NCI-H1092 (cell line): ENCODE measurements at places on chromosomes 5 and 9.

DNA sequence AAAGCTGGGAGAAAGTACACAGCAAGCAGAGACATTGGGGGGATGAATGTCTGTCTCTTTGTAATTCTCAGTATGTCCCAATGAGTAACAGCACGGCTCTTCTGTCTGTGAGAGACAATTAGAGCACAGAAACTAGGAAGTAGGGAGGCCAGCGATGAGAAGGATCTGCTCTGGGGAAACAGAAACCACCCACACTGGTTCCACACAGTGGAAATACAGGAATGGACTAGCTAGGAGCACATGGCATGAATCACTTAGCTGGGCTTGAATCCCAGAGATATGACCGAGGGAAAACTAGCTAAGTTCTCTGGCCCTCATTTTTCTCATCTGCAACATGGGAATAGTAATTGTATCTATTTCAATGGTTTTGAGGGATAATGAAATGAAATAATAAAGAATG is 895.9 kb downstream of the TLE4 start:
- no peak for DNase-seq

DNA sequence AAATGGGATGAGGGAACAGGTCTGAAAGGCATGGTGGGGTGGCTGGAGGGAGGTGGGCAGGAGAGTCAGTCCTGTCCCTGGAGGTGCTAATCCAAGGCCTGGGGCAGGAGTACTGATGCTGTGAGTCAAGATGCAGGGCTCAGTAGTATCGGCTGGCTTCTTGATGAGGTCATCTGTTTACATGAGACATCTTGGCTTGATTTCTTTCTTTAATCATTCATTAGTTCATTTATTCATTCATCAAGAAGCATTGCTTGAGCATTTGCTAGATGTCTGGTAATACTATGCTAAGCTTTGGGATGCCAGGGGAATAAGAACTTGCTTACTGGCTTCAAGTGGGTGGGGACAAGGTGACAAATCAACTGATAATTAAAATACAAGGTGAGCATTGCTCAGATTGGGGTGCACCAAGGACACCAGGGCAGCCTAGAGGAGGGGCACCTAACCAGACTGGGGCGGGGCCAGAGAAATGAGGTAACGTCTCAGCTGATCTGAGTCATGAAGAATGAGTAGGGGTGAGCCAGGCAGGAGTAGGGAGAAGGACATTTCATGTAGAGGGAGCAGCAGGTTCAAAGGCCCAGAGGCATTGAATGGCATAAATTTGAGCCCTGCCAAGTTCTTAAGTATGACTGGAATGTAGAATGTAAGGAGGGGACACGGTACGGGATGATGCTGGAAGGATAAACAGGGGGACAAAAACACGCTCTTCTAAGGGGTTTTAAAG is 88.8 kb downstream of the EGFLAM start:
- DNase-seq = no peak

- DNase-seq = no peak
These were observed 171.7 kb downstream of the C9orf152 start for GRCh38 chr9:110036286-110036685.

DNA sequence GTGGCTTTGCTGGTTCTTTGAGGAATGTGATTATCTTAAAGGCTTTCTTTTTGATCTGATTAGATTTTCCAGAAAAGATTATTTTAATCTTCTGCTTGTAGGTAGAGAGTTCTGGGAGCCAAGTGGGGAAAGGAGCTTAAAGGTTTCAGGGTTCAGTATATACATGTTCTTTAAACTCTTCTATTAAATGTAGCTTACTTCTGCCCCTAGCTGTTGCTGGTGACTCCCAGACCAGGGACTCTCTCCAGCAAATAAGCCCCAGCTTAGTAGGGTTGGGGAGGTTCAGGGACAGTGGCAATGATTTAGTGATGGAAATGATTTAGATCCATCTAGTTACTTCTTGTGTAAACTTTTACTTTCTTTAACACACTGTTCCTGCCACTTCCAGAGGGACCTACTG is 72.2 kb downstream of the SLC12A2 start:
- no peak for DNase-seq

DNA sequence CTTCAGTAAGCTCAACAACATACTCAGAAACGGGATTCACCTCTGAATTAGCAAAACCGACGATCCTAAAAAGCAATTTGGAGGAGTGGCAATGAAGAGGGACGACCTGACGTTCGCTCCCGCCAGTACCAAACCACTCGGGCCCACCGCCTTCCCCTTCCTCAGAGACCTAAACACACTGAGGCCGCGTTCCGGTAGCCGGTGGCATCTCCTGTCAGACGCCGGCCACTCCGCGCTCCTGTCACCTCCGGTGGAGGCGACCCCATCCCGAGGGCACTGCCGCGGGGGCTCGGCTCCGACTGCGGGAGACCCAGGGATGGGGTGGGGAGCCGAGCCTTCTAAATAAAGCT is 617 bp downstream of the PPP6C start:
- DNase-seq = no peak

GRCh38 chr9:132793606-132794580 is 84.2 kb downstream of the AK8 start:
- DNase-seq = no peak

- DNase-seq = no peak
These were observed 418.2 kb downstream of the CDK5RAP2 start for GRCh38 chr9:120161776-120162175.

DNA sequence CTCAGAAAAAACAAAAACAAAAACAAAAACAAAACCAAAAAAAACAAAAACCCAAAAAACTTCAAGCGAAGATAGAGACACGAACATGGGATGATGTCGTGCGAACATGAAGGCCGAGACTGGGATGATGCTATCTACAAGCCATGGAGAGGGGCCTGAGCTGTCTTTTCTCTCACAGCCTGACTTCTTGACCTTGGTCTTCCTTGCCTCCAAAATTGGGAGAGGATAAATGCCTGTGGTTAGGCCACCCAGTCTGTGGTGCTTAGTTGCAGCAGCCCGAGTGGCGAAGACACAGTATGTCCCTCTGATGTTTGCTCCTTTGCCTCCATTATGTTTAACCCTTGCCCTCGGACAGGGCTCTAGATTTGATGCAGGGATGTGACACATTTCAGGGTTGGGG is 130.4 kb upstream of the BASP1 start:
- DNase-seq = no peak

- DNase-seq = peak; percentile 86
These were observed at the start of gene SREK1 for GRCh38 chr5:66144074-66144833. Gene SREK1 (plus strand): TSS chr5:66144300. CDS start chr5:66144377, 77 bp downstream.

- DNase-seq = peak; percentile 8
These were observed 1.6 kb downstream of the KLHL3 start for GRCh38 chr5:137734331-137734730.

- DNase-seq = no peak
These were observed 29.2 kb upstream of the PHF24 start for GRCh38 chr9:34928921-34929320.

- no peak for DNase-seq
These were observed 54.5 kb upstream of the RAPGEF1 start for GRCh38 chr9:131794393-131794792.

GRCh38 chr5:96690861-96691260 is 28.7 kb downstream of the CAST start:
- DNase-seq = no peak

- no peak for DNase-seq
These were observed 10.2 kb downstream of the DIAPH1 start for GRCh38 chr5:141608557-141608956.

- DNase-seq = no peak
These were observed 825.0 kb downstream of the TLR4 start for GRCh38 chr9:118529210-118529609.

GRCh38 chr5:173717959-173718358 is 101.5 kb upstream of the BOD1 start:
- DNase-seq = no peak

GRCh38 chr5:43608406-43608805 is 5.4 kb downstream of the NNT start:
- no peak for DNase-seq

DNA sequence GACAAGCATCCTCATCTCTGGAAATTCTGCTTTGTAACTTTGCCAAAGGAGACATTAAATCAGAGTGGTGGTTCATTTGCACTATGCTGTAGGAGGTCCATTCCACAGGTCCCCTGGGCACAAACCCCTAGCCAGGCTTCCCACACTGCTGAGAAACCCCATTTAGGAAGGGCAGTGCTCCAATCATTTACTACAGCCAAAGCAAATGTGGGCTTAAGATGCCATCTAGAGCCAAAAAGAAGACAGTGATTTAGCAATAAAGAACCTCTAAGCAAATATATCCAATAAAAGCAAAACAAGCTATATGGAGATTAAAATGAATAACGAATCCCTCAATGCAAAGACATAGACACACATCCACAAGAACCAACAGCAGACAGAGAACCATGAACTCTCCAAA is 129.0 kb upstream of the ALDH1B1 start:
- DNase-seq = no peak

DNA sequence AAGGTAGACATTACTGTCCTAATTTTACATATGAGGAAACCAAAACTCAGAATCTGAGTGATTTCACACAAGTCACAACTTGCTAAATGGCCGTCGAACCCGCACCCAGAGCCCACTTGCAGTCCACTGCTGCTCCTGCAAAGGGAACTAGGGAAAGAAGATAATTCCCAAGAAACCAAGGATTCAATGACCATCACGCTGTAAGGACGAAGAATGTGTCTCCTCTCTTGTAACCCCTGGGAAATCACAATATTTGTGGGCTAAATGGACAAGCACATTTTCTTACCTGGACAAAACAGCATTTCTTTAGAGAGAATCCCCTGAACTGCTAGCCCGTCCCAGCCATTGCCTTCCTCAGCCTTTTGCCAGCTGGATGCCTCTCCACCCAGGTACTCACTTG is 2.4 kb downstream of the RPS14 start:
- no peak for DNase-seq

- DNase-seq = no peak
These were observed 136.3 kb downstream of the PALM2AKAP2 start for GRCh38 chr9:109916316-109916715.
